LHCN-M2 (cell line): ENCODE measurements at places on chromosomes 4 and X.

DNA sequence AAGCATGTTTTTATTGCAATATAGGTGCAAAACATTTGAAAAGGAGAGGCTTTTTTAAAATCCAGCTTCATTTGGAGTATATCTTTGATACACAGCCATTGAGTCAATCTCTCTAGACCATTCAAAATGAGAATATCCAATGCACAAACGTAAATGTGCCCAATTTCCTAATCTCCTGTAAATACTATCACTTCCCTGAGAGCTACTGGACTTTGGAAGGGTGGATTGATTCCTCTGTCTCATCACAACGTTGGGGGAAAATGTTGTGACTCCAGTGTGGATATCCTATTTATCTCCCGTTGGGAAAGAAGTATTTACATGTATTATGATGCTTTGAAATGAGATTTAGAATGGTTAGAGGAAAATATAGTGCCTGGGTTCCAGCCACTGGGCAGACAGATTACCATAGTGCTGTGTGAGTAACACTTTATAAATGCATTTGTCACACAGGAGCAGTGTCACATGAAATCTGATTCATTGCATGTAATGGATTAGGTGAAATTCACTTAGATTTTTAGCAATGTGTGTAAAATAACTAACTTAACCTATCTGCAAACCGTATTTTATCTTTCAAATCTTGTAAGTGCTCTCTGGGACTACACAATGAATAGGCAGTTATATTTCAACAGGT lies 64.4 kb upstream of the VCX3A start:
- DNase-seq, result no peak

- peak; percentile 66 for DNase-seq
Observed at GRCh38 chrX:43975796-43976195, 2.6 kb upstream of the NDP start.

GRCh38 chr4:2059726-2060602 lies 837 bp downstream of the NAT8L start:
- no peak for DNase-seq

DNA sequence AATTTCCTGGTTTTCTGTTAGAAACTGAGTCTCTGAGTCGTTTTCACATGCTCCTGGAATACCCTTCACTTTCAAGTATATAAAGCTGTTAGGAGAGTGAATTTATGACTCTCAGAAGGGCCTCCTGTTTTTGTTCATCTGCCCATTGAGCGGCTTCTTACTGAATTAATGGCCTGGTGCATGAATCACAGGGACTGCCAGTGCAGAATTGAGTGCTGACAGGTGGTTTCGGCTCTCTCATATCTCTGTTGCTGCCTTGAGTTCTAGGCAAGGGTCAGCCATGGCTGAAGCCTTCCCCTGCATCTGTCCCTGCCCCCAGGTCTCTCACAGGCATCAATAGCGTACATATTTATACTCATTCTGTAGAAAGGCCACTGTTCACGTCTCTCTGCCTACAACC lies 22.7 kb upstream of the SEPSECS start:
- peak; percentile 52 for DNase-seq
